ENCODE measurements at places on chromosomes 7 and 10. TPM values are rescaled to one million over a fixed set of nuclear protein-coding genes. Genes with fewer than 3 reads are reported as not detected.

- DNase-seq: peak; percentile 31
These were observed 149.5 kb upstream of the SVIL start for GRCh38 chr10:29784175-29784773.

DNA sequence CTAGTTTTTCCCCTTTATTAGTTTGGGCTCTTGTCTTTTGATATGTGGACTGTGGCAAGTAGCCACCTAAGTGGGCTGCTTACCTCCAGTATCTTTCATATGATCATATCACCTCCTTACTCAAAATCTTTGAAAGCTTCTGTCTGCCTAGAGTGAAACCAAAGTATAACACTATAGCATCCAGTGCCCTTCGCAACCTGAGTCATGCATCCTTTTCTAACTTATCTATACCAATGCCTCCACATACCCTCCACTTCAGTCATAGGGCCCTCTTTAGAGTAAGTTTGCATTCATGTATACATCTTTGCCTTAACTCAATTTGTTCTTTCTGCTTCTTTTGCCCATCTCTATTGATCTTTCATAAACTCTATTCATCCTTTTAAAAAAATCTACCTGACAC is 15.7 kb upstream of the MACC1 start:
- no peak for DNase-seq

ST8SIA6 gene
- 3.5 TPM for total RNA-seq

GRCh38 chr7:5439572-5440496 is 16.2 kb upstream of the TNRC18 start:
- no peak for DNase-seq

Measured in WTC11 (cell line).